Activated CD8-positive, alpha-beta memory T cell treated with anti-CD3 and anti-CD28 coated beads for 4 hours (primary cell): ENCODE measurements at places on chromosomes 1 and 21.

GRCh38 chr1:61566177-61566576, 158.8 kb downstream of the TM2D1 start:
- no peak for DNase-seq

DNA sequence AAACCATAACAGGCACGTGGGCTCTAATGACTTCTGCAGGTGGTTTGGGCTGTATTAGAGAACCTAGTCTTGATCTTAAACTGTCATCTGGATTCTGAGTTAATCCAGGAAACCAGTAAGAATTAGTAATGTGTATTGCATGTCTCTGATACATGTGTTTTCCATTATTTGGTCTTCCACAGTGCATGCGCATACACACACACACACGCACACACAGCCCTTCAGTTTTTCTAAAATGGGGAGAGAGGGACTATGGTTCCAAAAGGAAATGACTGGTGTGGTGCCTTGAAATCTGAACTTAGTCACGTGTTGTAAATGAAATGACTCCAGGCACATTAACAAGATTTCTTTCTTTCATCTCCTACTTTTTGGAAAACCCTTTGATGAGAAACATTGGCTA, 67.6 kb downstream of the OLFML2B start:
- no peak for DNase-seq

DNA sequence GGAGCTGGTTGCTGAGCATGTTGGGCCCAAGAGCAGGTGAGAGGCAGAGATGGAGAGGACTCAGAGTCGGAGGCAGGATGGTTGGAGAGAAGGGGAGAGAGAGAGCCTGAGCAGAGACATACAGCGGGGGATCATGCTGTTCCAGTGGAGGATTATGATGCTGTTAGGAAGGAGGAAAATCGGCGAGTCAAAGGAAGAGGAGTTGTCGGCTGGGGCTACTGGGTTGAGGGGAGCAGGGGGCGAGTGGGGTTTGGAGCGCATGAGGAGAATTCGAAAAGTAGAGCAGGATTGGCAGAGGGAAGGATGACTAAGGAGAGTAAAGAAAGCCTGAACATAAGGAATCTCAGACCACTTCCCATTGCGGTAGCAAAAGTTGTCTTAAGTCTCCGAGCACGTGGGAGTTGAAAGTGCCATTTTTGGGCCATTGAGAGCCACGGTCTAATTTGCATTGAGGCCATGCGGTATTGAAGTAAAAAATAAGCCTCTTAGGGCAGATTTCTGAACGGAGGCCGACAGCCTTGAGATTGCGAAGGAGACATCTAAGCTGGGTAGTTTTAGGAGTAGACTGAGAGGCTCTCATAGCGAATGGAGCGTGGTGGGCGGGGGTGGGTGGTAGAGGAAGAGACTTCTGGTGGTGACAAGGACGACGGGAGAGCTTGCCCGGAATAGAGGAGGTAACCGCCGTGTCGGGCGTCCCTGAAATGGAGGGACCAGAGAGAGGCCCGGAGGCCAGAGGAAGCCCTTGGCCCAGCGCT, 140.4 kb upstream of the ETV3 start:
- no peak for DNase-seq

- no peak for DNase-seq
These were observed 14.8 kb downstream of the ARHGEF16 start for GRCh38 chr1:3469104-3469848.

DNA sequence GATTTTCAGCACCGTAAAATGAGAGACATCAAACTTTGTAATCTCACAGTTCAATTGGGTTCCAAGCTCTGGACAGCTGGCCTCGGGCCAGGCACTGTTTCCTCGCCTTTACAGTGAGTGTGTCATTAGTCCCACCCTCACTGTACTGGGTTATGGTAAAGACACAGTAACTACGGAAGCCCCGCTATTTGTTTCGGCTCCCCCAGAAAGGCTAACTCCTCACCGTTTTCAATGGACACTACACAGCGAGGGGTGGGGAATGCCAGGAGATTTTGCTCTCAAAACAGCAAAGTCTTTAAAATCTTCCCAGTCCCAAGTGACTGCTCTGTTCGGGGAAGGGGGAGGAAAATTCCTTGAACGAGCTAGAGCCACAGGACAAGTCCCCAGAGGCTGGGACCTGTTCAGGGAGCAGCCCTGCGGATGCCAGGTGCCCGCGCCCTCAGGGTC, 757 bp upstream of the SPSB1 start:
- DNase-seq, result no peak

DNA sequence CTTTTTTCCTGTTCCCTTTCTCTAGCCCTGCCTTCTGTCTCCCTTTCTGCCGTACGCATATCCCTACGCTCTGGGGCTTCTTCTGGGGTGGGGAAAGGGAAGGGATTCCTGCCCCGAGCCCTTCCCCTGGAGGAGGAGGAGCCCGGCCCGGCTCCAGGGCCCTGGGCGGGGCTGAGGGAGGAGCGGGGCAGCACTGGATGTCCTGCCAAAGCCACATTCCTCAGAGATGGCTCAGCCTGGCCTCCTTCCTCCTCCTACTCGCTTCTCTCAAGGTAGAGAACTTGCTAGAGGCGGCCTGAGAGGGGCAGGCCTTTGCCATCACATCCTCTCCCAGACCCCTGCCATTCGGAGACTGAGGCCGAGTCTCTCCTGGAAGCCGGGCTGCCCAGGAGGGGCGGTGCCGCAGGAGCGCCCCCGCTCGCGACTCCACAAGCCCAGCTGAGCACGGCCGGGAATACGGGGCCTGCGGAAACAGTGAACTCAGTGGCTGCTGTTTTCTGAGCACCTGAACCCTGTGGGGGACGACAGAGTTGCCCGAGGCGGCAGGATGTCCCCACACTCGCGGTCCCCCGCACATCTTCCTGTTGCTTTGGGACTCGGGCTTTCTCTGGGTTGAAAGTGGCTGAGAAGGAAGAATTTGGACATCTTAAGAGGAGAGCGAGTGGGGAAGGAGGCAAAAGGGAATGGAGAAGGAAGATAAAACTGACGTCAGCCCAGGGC, 12.2 kb downstream of the ADAMTSL4 start:
- no peak for DNase-seq

GRCh38 chr1:231517076-231517475, 11.4 kb upstream of the TSNAX start:
- DNase-seq, result no peak

DNA sequence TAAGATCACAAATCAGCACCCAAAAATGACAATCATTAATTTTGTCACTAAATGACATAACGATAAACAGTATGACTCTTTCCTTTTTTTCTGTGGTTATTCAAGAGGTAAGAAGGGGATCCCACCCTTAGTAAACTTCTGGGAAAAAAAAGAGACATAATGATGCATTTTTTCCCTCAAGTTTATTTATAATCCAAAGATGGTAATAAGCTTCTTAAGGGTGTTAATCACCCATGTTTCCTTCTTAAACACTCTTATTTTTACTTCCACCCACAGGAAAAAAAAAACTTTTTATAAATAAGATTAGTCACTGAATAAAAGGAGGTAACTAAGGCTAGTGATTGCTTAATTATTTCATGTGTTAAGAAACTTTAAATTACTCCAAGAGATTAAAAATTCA, 24.7 kb downstream of the RGS1 start:
- no peak for DNase-seq

- no peak for DNase-seq
These were observed 74.3 kb downstream of the ETS2 start for GRCh38 chr21:38879912-38880576.

DNA sequence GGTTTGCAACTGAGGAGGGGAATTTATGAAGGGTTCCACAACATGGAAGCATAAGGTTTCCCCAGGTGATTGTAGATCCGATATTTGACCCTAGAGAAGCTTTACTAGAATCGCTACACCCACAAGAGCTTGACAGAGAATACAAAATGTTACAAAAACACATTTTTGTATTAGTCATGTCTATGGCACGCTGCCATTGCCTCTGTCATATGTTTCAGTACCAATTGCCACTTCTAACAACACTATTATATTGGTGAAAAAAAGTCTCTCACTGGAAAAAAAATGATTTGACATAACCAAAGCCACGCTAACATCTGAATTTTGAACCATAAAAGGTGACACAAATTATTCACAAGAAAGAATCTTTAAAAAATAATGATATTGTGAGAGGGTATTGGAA, 214.5 kb downstream of the KCNT2 start:
- no peak for DNase-seq
